ENCODE measurements at places on chromosomes 16 and 17.

DNA sequence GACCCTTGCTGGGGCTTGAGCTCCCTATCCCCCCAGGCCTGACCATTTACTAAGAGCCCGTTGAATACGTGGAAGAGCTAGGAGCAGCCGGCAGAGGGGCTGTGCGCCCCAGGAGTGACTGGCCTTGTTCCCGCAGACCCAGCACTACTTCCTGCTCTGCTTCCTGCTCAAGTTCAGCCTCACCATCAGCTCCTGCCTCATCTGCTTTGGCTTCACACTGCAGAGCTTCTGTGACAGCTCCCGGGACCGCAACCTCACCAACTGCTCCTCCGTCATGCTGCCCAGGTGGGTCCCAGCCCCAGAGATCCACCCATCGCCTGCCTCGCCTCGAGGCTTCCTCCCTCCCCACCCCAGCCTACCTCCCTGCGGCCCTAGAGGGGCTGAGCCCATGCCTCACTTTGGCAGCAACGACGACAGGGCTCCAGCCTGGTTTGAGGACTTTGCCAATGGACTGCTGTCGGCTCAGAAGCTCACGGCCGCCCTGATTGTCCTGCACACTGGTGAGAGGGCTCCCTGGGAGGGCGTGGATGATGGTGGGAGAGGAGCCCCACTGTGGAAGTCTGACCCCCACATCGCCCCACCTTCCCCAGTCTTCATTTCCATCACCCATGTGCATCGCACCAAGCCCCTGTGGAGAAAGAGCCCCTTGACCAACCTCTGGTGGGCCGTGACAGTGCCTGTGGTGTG, 17.2 kb downstream of the CASKIN2 start:
- DNase-seq = no peak

DNA sequence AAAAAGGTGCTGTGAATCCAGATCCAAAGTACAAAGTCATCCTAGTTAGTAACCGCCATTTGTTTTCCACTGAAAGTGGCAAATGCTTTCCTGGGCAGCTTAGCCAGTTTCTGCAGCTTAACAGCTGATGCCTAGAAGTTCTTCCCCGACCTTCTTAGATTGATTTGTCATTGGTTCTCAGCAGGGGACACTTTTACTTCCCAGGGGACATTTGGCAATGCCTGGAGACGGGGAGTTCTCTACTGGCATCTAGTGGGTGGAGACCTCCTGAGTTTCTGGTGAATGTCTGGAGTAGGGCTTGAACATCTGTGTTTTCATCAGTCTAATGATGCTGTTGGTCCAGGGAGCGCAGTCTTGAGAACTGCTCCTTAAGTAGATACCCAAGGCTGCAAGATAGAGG, 7.6 kb downstream of the DNAJA3 start:
- DNase-seq = no peak

- DNase-seq = peak; percentile 74
These were observed 7.2 kb downstream of the DLX3 start for GRCh38 chr17:49987681-49988441.

GRCh38 chr17:38748149-38748891, at the start of gene PCGF2:
Gene PCGF2, minus strand, starts transcription at chr17:38748336. Its CDS starts 7,934 bp downstream, at chr17:38740402.
- DNase-seq = peak; percentile 92
